ENCODE measurements at places on chromosomes 2 and 18.

DNA sequence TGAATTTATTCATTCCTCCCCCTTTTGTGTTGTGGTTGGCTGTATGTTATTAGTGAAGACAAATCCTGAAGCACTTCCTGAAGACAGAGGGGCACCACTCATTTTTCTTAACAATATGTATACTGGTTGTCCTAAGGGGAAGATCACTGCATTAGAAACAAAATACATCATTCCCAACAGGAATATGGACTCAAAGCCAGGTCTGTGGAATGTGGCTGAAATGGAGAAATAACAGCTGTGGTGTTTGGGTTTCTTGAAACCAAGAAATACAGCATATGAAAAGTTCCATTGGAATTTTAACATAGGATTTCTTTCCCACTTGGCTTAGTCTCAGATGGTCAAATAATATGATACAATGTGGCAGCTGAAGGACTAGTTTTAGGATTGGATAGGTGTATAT is 267.6 kb downstream of the KCNE4 start:
- no peak for DNase-seq

DNA sequence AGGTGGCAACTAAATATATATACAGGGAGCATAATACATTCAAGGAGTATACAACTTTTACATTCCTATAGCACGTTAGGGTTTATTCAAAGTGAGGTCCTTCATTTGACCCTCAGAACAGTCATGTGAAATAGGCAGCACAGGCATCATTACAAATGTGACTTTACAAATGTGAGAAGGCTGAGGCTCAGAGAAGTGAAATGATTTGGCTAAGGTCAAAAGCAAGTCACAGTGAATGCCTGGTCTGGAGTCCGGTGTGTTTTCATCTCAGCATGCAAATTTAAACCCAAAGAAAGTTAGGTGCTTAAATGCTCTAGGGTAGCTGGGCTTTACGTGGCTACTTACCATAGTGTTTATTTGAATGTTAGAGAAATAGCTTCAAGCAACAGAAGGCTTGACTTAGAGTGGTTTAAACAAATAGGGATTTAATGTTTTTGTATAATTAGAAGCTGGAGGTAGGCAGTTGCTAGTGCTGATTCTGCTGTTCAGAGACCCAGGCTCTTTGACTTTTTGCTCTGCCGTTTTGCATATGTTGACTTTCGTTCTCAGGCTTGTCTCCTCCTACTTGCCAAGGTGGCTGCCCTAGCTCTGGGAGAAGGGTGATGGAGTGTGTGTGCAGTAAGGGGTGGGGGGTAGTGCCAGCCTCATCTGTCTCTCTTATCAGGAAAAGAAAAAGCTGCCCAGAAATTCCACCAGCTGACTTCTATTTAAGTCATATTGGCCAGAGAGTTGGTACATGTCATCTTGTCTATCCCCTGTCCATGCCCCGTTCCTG is 89.2 kb downstream of the PLCL1 start:
- DNase-seq, result no peak

- DNase-seq, result peak; percentile 59
These were observed 33.8 kb downstream of the TOGARAM2 start for GRCh38 chr2:29014811-29015421.

DNA sequence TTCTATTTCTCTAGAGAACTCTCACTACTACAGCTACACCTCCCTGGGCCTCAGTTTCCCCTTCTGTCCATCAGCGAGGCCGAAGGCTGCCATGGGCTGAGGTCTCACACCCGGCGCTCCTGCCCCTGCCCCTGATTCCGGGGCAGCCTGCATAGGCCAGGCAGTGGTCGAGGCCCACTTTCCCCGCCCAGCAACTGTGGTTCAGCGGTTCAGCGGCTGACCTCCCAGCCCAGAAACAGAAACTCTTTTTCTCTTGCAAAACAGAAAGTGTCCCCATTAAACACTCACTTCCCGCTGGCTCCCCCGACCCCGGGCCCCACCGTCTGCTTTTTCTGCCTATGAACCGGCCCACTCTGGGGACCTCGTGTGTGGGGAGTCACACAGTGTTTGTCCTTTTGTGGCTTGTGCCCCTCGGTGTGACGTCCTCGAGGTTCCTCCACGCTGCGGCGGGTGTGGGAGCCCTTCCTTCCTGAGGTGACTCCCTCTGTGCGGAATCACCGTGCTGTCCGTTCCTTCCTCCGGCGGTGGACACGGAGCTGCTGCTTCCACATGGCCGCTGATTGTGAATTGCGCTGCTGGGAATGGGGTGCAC is 16.0 kb downstream of the PDCD1 start:
- peak; percentile 50 for DNase-seq

DNA sequence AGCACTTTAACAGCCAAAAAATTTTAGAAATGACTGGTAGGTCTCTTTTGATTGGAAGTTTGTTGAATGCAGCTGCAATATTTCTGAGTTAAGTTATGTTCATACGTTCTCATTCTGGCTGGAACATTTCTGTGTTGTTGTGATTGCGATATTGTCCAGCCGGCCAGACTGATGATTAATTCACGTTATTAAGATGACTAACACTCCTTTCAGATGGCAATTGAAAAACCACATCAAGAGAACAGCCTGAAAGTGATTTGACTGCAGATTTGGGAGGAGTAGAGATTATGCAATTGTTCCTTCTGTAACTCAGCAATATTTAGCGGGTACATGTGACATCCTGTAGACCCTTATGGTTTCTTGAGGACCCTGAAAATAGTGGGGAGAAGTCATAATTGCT is 133.7 kb downstream of the FBXO15 start:
- DNase-seq, result no peak

- DNase-seq, result no peak
These were observed 11.2 kb downstream of the DGUOK start for GRCh38 chr2:73937899-73938298.

DNA sequence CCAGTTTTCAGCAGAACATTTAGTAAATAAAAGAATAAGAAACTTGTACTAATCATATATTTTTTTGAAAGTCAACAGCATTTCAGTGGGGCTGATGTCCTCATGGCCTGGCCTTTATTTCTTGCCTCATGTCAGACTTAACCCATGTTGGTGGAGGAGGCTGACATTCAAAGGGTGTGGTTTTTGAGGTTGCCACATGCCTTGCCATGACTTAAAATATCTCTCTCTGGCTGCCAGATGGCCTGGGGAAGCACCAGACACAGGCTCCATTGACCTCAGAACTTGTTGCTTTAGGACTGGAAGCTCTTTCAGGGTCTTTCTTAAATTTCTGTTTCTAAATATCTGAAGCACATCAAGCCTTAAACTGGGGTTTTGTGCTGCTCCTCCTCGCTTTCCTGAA is 32.5 kb upstream of the CD28 start:
- DNase-seq, result peak; percentile 19

DNA sequence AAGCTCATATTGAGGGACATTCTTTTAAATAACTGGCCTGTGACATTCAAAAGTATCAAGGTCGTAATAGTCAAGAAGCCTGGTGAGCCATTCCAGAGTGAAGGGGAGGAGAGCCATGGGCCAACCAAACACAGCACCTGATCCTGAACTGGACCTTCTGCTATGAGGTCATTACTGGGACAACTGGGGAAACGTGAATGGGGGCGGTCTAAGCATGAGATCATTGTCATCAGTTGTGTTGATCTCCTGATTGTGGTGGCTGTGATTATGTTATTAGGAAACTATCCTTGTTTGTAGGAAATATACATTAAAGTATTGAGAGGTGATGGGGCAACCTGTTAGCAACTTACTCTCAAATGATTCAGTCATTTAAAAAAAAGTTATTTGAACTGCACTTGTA is 79.3 kb downstream of the FBXO15 start:
- DNase-seq, result no peak

- DNase-seq, result peak; percentile 5
These were observed 109.8 kb downstream of the AP1S3 start for GRCh38 chr2:223727562-223727961.

GRCh38 chr18:54382733-54383252 is 25.1 kb downstream of the C18orf54 start:
- no peak for DNase-seq

GRCh38 chr2:40543381-40543780 is 91.5 kb upstream of the SLC8A1 start:
- no peak for DNase-seq

Measured in activated gamma-delta T cell treated with anti-CD3 and anti-CD28 coated beads, Interleukin-2, amount 50 U/mL, for 16 hours (primary cell).